ENCODE measurements at places on chromosomes 4 and X.
A peak's percentile ranks its signal among the peaks of the same experiment; 100 is the strongest.

DNA sequence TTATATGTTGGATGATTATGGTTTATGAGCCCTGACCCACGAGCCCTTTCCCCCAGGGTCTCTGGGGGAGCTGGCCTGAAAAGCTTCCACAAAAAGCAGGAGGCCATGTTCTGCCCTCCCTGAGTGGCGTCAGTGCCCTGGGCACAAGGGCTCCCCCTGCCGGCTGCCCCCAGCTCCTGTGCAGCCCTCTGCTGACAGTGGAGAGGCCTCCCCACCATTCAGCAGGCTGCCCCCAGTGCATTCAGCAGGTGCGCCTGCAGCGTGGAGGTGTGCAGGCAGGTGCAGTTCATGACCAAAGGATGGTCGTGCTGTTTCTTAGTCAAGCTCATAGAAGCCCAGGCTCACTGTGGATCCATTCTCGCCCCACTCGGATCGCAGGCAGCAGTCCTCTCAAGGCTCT lies 12.5 kb upstream of the S100P start:
- no peak for DNase-seq

GRCh38 chr4:75834095-75834771 lies 68.0 kb downstream of the PPEF2 start:
- peak; percentile 29 for DNase-seq

DNA sequence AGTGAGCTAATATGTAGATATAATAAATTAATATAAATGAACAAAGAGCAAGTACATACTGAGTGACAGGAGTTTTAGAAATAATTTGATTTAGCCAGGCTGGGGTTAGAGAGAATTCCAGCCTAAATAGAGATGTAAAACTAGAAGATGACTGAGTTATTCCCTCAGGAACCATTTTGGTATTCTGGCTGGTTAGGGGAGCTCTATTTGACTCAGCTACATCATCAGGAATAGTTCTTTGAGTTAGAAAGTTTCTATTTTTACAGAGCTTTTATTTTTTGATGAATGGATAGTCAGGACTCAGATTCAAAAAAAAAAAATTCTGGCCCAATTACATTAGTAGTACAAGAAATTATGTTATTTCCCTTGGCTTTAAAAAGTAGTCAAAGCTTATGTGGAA lies 180.4 kb upstream of the MID1 start:
- DNase-seq: no peak

GRCh38 chr4:170698334-170698733 lies 608.6 kb upstream of the AADAT start:
- DNase-seq: no peak

DNA sequence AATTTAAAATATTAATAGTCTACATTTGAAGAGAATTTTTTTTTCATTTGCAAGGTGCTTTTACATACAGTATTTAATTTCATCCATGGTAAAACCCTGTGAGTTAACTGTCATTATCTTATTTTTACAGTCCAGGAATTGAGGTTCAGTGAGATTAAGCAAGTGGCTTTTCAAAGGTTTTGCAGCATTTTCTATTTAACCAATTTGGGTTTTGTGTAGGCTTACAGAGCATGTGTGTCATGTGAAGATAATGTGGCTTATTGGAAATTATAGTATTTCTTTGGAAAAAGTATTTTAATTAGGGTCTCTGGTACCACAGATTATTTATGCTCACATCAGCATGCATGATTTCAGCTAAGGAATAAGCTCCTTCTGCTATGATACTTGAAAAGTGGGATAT lies 4.5 kb downstream of the XK start:
- no peak for DNase-seq

DNA sequence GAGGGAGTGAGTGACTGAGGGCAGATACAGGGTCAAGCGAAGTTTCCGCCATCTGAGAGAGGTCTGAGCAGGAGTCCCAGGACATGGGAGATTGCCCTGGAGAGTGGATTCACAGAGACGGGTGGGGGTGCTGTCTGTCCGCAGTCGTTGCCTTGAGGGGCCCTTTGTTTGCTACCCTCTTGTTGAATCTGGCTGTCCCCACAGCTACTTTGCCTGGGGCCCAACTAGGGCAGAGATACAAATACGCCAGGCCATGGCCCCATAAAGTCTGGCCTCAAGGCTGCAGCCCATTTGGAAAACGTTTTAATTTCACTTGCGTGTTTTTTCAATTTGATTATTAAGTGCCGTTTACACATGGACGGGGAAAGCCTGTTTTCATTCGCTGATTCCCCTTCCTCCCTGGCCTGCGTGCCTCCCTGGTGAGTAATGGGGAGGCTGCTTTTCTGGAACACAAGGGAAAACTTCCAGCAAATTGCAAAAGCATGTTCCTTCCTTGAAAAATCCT lies 134.4 kb downstream of the SMIM20 start:
- DNase-seq: no peak

DNA sequence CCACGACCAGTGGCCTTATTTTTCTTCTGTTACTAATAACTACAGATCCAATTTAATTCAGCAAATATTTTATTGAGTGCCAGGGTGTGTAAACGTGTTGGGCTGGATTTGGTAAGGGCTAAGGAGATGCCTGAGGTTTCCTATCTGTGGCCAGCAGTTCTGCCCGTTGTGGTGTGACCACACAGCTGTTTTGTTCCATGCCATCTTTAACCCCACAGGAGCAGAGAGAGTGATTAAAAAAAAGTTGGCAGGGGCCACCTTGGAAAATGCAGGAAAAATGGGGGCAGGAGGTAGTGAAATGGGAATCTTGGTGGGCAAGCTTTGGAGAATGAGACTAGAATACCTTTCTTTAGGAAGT lies 1.1 kb downstream of the PLAC8 start:
- peak; percentile 36 for DNase-seq

DNA sequence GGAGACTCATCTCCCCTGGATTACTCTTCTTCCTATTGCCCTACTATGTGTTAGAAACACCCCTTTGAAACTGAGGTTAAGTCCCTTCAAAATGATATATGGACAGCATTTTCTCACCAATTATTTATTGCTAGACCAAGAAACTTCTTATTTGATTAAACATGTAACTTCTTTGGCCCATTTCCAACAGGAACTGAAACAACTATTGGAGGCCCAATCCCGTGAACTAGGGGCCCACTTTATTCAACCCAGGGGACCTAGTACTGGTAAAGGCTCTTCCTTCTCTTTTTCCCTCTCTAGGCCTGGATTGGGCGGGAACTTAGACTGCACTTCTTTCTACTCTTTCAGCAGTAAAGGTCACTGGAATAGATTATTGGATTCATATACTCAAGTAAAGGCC lies 16.7 kb upstream of the COL25A1 start:
- DNase-seq: no peak

DNA sequence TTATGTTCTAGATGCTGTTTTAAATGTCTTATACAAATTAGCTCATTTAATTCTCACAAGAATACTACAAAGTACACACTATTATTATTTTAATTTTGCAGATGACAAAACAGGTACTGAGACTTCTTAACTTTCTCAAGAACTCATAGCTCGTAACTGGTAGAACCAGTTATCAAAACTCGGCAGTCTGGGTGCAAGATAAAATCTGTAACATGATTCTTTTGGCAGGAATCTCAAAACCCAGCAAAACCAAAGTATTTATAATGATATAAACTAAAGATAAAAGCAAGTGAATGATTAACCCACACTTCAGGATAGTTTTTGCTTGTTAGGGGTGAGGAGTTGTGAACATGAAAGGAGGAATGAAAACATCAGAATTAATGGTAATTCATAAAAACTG lies 27.6 kb downstream of the CLNK start:
- no peak for DNase-seq

- DNase-seq: no peak
Observed at GRCh38 chr4:170139764-170140163, 50.0 kb upstream of the AADAT start.

GRCh38 chr4:17561195-17561909 lies 15.6 kb upstream of the LAP3 start:
- no peak for DNase-seq

DNA sequence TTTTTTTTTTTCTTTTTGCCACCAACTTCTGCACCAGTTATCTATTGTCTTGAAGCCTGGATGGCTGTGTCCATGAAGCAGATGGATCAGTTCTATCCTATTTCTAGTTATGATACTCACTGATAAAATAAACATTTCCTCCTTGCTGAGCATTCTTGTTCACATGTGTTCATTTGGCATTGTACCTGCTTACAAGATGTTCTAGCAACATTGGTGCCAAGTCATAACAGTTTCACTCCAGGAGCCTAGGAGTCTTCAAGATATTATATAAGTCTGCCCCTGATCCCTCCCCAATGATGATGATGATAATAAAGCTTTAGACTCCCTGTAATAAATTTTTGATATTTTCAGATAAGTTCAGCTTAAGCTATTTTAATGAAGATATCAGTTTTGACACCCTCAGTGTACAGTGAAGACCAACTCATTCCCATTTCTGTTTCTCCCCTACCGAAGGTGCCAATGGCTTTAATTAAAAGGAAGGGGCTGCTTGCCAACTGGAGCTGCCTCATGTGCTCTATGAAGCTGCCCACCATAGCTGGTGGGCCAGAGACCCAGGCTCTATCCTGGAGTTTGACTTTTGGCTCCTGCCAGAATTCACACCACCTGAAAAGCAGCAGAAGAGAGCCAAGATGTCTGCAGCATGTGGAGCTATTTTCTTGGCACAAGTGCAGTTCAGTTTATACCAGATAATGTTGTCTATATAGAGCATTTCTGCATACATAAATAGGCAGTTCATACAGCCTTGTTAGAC lies 265.4 kb upstream of the TET2 start:
- no peak for DNase-seq

DNA sequence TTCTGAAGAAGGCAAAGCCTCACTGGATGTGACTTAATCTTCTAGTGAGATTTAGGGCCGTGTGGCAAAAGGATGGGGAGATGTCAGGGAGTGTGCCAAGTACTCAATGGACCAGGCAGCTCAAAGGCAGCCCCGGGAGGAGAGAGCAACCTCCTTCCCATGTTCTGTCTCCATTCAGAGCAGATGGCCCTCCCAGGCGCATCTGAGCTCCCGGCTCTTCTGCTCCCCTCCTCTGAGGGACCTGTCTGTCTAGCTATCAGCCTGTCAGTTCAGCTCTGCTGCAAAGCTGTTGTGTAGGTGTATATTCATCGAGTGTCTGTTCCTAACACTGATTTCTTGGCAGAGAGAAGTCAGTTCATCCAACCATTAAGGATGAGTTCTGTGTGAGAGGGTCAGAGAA lies 10.9 kb upstream of the PORCN start:
- no peak for DNase-seq

DNA sequence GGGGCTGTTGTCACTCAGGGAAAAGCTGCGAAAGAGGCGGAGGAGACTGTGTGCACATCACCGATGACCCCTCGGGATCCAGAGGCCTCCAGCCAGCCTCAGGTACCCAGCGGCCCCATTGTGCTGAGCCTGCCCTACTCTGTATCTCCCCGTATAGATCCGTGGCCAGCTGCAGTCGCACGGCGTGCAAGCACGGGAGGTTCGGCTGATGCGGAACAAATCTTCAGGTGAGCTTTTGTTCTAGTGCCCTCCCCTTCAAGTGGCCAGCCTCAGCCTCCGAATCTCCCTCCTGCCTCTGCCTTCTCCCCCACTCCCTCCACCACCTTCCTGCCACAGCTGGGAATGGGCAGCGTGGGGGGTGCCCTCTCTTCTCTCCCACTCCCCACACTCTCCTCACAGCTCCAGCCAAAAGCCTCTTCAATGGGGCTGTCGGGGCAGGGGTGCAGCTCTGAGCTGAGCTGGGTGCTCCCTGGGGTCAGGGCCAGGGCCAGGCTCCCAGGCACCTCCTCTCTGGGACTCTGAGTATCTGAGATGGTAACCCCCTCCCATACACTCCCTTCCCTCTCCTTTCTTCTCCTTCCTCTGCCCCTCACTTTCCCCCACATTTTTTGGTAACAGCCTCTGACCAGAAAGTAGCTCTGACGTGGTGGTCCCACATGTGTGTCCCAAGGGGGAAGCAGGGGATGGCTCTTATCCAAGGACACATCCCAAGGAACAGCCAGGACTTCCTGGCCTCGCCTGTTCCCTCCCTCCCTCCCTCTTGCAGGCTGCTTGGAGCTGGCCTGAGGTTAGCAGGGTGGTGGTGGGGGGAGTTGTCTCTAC lies 20.4 kb upstream of the UBA1 start:
- DNase-seq: no peak

DNA sequence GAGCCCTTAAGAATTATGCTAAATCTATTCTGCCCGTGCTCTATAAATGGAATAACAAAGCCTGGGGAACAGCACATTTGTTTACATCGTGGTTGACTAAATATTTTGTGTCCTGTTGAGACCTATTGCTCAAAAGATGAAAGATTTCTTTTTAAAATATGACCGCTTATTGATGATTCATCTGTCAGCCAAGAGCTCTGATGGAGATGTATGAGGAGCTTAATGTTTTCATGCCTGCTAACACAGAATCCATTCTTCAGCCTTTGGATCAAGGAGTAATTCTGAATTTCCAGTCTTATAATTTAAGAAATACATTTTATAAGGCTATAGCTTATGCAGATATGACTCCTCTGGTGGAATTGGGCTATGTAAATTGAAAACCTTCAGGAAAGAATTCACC lies 271.3 kb upstream of the FAT4 start:
- DNase-seq: no peak

- DNase-seq: no peak
Observed at GRCh38 chrX:48715876-48716502, 19.5 kb downstream of the SUV39H1 start.

GRCh38 chr4:37827802-37828321 lies 1.4 kb downstream of the PGM2 start:
- no peak for DNase-seq

DNA sequence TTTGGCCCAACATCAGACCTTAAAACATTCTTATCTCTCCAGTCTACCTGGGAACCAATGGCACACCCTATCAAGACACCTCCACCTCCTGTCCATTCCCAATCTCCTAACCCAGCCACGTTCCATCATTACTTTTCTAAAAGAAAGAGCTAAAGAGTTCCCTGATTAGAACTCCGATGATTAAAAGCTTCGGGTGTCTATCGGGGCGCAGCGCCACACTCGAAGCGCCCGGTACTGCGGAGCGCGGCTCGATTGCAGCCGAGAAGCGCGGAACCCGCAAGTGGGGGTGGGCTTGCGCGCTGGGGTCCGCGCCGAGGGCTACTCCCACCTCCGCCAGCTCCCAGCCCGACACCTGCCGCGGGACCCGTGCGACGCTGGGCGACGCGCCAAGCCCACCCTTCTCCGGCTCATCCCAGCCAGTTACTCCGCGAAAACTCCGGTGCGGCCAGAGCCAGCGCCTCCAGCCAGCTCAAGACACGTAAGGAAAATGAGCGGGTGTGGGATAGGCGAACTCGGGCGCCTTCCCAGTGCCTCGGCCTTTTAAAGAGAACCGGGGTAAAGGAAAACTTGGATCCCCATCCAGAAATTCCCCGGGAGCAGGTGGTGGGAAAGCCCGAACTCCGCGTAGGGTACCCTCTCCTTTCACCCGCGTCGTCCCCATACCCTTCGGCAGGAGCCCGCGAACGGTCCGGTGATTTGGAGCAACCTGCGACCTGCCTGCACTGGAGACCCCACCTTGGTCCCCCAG lies 593 bp downstream of the NPY1R start:
- DNase-seq: no peak

DNA sequence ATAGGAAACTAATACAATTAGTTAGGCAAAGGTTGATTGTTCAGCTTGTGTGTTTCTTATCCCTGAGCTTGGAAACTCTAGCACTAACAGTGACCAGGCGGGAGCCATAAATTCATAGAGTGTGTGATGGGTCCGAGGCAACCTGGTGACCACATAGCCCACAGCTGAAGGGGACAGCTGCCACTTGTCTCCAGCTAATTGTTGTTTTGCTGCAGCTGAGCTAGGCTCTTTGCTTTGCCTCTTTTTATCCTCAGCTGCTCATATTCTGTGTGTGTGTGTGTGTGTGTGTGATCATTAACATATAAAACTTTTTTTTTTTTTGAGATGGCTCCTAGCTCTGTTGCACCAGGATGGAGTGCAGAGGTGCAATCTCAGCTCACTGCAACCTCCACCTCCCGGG lies 53.2 kb downstream of the DOCK11 start:
- no peak for DNase-seq

GRCh38 chrX:2707334-2707760 lies 16.3 kb downstream of the CD99 start:
- DNase-seq: no peak

Data from Kasumi-1 (cell line).